PC-9 (cell line): ENCODE measurements at places on chromosomes 16 and 17. TPM values are rescaled to one million over a fixed set of nuclear protein-coding genes. Genes with fewer than 3 reads are reported as not detected.

DNA sequence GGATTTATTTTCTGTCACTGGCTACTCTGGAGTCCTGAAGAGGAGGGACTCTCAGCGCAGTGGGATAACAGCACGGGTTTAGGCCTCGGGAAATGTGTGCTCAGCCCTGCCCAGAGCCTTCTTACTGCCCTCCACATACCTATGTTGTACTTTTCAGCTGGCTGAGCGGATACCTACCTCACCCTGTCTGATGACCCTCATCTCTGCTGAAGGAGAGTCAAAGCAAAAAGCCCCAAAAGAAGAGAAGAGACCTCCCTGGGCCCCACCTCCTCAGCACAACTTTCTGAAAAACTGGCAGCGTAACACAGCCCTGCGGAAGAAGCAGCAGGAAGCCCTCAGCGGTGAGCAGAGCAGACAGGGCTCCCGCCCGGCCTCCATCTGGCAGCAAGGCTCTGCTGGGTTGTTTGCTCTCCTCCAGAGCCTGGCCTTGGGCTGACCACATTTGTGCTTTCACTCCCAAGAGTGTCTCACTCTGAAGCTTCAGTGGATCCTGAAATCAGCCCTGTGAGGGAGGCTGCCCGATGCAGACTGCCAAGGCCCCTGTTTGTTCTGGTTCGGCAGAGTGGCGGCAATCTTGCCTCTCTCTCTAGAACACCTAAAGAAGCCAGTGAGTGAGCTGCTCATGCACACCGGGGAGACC, 10.3 kb downstream of the MYCBPAP start:
- DNase-seq, result no peak

GRCh38 chr17:82808921-82809905, 30.6 kb downstream of the ZNF750 start:
- DNase-seq, result no peak

- DNase-seq, result no peak
These were observed 49.6 kb upstream of the PLCG2 start for GRCh38 chr16:81729451-81729850.

CORO6 gene
- total RNA-seq, result 35.0 and 52.1 TPM in 2 replicates

LAT gene
- total RNA-seq, result 12.4 and 13.0 TPM in 2 replicates

C1QTNF8 gene
- total RNA-seq, result not detected in 2 replicates
